ENCODE measurements at places on chromosomes 7 and 10.

DNA sequence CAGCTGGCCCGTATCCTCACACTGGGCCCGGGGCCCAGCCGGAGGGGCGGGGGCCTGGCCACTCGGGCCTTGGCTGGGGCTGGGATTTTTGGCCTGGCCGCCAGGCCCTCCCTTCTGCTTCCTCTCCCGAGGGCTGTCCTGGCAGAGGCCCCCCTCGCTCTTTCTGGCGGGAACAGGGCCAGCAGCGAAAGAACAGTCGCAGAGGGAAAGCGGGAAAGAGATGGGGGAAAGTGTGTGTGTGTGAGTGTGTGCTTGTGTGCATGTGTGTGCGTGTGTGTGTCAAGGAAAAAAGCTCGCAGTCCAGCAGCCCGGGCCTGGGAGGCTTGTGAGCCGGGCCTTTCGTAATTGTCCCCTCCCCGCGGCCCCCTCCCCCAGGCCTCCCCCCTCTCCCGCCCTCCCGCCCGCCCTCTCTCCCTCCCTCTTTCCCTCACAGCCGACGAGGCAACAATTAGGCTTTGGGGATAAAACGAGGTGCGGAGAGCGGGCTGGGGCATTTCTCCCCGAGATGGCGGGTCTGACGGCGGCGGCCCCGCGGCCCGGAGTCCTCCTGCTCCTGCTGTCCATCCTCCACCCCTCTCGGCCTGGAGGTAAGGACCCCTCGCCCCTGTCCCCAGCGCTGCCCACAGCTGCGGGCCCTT is at the start of gene ELN:
ELN (plus strand) TSS at position 491 of the 638 bp plus-strand sequence; CDS start at position 506, 15 bp downstream.
- no peak for DNase-seq

DNA sequence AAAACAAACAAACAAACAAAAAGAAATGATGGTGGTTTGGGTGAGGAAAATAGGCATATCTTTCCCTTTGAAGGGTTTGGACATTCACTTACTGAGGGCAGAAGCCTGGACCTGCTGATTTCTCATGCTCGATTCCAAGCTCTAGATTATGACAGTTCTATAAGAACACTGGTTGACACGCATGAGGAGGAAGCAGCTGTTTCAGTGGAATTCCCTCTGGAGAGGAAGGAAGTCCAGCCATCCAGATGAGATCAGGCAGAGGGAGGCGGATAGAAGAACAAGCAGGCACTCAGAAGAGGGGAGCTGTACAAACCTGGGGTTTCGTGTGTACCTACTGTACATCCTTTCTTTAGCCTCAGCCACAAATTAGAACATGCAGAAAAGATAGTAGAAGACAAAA is 691.9 kb downstream of the INHBA start:
- no peak for DNase-seq

DNA sequence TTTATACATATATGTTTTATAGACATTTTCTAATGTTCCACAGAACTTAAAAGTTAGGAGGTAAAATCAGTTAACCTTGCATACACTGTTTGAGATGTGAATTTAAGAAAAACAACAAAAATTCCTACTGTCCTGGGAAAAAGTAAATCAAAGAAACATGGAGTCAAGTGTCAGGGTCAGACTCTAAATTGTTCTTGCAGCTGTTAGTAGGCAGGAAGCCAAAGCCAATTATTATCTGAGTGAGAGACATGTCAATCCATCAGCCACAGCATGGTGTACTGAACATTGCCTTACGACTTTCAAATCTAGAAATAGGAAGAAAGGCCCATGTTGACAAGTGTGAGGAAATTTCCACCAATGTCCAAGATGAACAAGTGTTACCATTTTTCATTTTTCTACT is 461.2 kb upstream of the MBL2 start:
- DNase-seq: no peak

DNA sequence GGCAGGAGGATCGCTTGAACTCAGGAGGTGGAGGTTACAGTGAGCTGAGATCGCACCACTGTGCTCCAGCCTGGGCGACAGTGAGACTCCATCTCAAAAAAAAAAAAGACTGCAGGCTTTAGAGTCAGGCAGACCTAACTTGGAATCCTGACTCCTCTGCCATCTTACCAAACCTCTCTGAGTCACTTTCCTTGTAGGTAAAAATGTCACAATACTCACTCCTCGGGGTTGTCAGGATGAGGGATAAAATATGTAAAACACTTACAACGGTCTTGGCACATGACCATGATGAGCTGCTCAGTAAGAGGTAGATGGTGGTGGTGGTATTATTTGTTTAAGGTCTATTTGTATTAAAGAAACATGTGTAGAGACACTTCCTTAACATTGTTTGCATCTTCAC is 154.1 kb upstream of the PDE1C start:
- no peak for DNase-seq

DNA sequence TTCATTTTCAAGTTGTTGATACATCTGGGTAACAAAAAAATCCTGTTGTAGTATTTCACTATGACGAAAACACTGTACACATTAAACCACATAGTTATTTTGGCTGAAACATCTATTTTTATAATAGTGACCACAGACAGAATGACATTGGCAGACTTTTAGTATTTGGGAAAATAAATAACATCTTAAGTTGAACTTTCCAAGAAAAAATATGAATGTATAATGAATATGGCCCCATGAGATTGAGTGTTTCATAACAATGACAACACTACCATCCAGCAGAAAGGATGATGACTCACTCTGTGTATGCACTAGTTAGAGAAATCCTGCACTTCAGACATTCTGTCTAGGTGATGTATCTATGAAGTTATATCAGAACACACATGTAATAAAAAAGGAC is 118.1 kb downstream of the SEMA3D start:
- DNase-seq: peak; percentile 13

- no peak for DNase-seq
Measured at GRCh38 chr7:88268051-88268450, 38.6 kb downstream of the STEAP4 start.

- no peak for DNase-seq
Measured at GRCh38 chr10:14146025-14146424, 184.7 kb downstream of the FRMD4A start.

GRCh38 chr10:126459032-126459831 is 71.0 kb upstream of the ADAM12 start:
- no peak for DNase-seq

- DNase-seq: no peak
Measured at GRCh38 chr10:4291990-4292389, 507.0 kb upstream of the KLF6 start.

GRCh38 chr10:29932991-29933390 is 126.4 kb downstream of the JCAD start:
- DNase-seq: no peak

DNA sequence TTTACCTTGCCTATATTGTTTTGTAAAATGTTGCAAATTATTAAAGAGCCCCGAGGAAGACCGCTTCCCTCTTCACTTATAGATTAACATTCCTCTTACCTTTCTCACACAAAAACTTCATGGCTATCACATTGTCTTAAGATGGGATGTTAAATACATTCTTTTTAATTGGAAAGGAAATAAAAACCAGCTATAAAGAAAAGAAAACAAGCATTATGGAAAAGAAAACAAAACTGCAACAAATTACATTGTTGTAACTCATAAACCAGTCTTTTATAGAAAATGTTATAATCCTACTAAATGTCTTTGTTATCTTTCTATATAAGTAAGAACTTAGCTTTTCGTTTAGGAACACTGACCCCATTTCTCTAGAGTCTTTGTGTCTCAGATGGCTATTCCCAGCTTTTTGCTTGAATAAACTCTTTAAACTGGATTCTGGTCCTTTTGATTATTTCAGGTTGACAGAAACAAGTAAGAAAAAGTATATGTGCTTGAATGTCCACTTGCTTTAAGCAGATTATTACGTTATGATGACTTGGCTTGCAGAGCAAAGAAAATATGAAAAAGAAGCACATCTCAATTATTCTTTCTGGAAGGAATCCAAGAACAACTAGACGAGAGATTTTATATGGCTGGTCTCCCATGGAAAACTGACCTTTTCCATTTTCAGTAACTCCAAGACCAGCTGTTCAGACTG is 128.2 kb downstream of the AKR1D1 start:
- DNase-seq: no peak

- DNase-seq: no peak
Measured at GRCh38 chr7:138814816-138815332, 16.9 kb upstream of the ATP6V0A4 start.

DNA sequence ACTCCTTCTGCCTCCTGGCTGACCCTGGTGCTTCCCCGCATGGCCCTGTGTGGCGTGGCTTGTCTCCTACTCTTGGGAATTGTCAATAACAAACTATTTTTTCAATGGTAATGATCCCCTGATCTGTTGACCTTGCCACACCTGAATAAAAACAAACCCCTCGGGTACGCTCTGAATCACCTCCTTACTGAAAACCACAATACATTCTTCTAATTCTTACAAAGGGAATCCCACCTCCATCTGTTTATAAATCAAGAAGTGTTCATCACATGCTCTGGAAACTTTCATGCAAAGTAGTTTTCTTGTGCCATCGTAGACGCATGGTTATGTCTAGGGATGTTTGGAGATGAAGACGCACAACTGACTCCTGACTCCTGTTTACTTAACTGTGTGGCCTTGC is 245.8 kb downstream of the FRMD4A start:
- DNase-seq: peak; percentile 11

GRCh38 chr10:66283874-66284464 is 641.9 kb upstream of the LRRTM3 start:
- no peak for DNase-seq

- no peak for DNase-seq
Measured at GRCh38 chr7:103996639-103997038, 7.2 kb upstream of the RELN start.

- no peak for DNase-seq
Measured at GRCh38 chr10:103991393-103992128, 24.6 kb downstream of the SLK start.

DNA sequence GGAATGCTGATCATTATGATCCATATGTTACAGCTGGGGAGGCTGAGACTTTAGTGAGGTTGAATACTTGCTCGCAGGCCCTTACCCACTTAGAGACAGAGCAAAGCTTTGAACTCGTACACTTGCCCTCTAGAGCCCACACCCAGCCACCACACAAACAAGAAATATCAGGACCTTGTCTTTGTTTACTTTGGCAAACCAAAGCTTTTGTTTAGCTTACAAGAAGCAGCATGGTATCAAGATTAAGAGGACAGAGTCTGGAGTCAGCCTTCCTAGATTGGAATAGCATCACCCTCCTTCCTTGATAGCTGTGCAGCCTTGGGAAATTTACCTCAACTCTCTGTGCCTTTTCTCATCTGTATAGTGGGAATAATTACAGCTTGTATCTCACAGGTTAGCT is 477.5 kb downstream of the SUGCT start:
- DNase-seq: no peak

DNA sequence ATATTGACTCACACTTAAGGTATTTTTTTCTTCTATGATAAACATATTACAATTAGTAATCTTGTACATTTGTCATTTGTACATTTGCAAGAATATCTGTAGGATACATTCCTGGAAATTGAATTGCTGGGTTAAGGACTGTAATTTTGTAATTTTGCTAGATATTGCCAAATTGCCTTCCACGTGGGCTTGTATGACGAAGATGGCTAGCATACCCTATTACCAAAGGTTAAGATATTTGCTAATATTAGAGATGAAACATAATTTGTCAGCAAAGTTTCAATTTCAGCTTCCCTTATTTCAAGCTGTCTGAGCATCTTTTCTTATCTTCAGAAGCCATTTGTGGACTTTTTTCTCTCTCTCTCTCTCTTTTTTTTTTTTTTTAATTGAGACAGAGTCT is 1.0 kb upstream of the LYZL2 start:
- DNase-seq: no peak

DNA sequence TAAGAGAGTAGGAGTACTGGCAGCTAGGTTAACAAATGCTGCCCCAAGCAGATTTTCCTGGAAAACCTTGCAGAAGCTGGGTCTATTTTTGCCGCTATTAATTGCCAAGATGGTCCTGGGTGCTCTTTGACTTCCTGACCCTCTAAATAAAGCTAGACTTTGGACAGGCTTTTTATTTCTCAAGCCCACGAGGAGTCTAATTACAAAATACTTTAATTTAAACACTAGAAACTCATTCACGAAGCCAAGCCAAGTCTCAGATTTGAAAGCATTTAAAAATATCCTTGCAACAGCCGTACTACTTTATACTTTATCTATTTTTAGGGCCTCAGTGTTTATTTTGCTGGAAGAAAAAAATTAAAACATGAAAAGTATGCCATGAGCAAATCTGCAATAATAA is 45.1 kb downstream of the TMEM26 start:
- no peak for DNase-seq

- peak; percentile 51 for DNase-seq
Measured at GRCh38 chr10:129888784-129889616, 75.1 kb downstream of the EBF3 start.

- peak; percentile 13 for DNase-seq
Measured at GRCh38 chr7:121138262-121138933, 149.9 kb downstream of the CPED1 start.

DNA sequence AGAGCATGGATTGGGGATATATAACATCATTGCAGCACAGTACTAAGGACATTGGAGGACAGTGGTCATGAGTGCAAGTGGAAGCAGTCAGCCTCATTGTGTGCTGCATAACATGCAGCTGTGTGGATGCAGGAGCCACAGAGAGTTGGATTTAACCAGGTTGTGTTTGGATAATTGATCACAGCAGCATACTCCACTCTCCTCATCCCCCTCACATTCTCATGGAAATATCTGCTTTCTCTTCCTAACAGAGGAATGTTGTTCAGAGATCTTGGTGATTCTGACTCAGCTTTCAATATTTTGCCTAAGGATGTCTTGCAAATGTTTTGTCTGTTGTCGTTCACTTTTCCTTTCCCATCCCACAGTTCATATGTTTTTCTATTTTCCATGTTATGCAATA is 31.8 kb upstream of the LSM8 start:
- no peak for DNase-seq

- DNase-seq: peak; percentile 53
Measured at GRCh38 chr10:26621889-26622711, 75.4 kb upstream of the PDSS1 start.
